ENCODE measurements at places on chromosomes 12 and 14.

DNA sequence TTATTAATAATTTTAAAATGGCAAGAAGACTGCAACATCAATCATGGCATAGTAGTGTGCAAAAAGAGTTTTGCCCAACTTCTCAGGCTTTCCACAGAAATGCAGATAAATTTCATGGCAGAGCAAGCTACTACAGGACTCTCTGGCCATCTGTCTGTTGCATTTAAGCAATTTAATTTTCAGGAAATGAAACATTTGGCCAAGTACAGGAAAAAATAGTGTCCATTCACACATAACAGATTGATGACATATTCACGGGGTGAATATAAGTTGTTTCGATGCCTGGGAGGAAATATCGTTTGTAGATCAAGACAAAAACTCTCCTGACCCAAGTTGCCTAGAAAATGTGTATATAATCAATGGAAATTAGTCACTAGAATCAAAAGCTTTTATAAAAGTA lies 324.0 kb downstream of the PRKD1 start:
- no peak for DNase-seq

GRCh38 chr12:9745199-9745598 lies 12.3 kb upstream of the CLECL1 start:
- DNase-seq: no peak

DNA sequence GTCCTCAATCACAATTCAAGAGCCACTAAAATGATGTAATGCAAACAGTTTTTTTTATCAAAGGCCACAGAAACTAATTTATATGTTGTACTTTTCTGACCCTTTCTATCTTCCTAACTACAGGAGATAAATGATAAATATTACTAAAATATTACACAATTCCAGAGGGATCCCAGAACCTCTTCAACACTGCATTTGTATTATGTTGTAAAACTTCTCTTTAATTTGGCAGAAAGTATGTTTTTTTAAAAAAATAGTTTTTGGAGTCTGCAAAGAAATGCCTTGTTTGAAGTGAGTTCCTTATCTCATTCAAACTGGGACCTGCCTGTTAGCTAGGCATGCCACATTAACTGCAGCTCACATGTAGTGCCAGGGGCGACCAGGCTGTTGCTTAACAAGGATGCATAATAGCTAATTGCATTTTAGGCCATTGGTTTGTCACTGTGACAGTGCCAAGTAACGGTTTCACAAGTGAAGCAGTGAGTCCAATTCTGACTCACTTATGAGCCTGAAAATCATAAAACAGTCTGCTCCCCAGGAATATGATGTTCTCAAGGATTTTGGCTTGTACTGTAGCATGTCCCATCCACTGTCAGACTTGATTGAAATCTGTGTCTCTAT lies 266.9 kb downstream of the KTN1 start:
- no peak for DNase-seq

GRCh38 chr14:75941030-75941429 lies 40.8 kb downstream of the TGFB3 start:
- no peak for DNase-seq

GRCh38 chr12:33587354-33587753 lies 147.7 kb upstream of the SYT10 start:
- no peak for DNase-seq

DNA sequence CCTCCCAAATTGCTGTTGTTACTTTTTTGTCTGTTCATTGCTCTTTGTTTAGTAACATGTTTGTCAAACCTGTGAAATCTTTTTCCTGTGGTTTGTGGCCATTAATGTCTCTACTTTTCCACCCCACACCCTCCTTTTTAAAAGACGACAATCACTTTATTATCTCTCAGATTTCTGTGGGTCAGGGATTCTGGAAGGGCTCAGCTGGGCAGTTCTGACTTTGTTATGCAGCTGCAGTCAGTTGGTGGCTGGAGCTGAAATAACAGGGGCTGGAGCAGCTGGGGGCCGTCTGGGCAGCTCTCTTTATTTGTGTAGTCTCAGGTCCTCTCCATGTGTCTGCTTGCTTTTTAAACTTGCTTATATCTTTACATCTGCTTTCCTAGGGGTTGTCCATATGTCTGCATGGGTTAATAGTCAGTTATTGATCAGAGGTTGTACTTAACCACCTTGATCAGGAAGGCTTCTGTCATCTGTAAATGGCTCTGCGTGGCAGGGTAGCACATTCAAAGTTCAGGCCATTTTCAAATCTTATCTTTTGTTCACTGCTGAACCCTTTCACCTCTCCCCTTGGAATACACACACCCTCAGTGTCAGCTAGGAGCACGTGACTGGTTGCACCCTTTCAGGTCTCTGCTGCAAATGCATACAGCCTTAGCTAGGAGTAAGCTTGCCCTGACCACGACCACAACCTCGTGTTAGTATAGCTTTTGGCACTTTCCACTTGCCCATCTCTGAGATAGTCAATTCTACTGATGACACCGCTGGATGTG lies 27.9 kb downstream of the BORCS5 start:
- peak; percentile 58 for DNase-seq

- DNase-seq: peak; percentile 45
Measured at GRCh38 chr14:100062590-100062989, 2.6 kb upstream of the EVL start.

DNA sequence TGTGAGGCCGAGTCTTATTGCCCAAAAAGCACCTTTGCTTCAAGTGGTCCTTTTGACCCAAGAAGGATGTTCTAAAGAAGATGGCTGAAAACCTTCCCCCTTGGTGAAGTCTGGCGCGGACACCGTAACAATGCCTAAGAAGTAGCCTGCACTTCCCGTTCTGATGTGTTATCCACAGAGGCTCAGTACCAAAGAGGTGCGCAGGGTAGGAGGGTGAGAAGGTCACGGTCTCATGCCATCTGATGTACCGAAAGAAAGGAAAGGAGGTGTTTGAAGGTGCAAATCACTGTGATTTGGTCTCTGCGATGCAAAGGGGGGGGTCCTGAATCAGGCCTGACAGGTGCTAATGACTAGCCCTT lies 9.9 kb downstream of the PEBP1 start:
- DNase-seq: no peak

GRCh38 chr14:35297706-35298105 lies 5.5 kb downstream of the PSMA6 start:
- DNase-seq: no peak

GRCh38 chr14:62491146-62491545 lies 554.1 kb downstream of the KCNH5 start:
- DNase-seq: no peak

DNA sequence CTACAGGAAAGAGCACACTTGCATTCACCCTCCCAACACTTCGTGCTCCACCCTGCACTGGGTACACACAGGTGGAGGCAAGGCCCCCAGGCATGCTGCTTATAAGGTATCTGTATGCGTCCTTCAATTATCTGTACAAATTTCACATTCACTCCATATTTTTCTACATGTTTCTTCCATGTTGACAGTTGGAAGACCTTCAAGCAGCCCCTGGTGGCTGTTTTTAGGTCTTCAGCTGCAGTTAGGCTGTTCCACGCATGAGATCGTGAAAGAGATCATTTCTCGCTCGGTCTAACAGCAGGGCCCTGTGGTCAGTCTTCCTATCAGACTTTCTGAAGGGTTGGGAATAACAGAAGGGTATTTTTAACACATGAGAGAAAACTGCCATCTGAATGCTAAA lies 47.1 kb downstream of the PLXNC1 start:
- DNase-seq: no peak
